Vagina (tissue), 2 donors: ENCODE measurements at places on chromosomes 16 and 17.

DNA sequence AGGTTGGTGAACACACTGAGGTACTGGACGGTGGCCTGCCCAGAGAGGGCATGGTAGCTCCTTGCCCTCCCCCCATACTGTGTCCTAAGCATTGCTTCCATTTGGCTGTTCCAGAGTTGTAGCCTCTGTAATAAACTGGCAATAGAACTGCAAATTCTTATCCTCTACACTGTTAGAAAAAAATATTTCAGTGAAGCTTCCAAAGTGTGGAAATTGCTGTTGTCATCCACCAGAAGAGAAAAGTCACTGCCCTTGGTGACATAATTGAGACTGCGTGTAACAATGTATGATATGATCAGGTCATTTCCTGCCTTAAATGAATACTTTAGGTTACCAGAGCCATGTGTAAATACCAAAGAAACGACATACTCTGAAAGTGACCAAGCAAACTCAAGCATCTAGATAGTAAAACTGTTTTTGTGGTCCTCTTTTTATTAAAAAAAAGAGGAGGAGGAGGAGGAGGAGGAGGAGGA lies 65.9 kb downstream of the CEP95 start:
- no peak for DNase-seq

DNA sequence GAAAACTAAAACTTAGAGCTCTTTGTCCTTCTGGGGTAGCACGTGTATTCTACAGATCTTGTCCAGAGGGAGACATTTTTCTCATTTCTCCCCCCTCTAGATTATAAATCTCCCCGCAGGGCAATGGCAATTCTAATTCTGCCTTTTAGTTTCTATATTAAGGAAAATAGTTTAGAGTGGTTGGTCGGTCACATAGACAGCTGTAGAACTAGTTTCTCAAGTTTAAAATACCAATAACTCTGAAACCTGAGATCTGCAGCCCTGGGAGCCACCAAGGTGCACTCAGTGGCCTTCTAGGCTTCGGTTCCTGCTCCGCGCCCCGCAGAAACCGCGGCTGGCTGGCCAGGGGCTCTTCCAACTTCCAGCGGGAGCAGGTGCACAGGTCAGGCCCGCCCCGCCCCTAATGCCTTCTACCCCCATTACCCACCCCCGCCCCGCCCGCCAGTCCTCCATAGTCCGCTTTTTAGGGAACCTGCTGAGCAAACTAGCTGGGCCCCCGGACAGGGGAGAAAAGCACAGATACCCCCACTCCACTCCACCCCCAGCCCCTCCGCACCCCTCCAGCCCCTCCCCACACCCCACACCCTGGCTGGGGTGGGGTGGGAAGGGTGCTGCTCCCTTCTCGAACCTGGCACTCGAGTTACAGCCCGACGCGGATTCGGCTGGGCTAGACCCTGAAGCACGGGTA lies 431 bp downstream of the SLFN11 start:
- no peak for DNase-seq

DNA sequence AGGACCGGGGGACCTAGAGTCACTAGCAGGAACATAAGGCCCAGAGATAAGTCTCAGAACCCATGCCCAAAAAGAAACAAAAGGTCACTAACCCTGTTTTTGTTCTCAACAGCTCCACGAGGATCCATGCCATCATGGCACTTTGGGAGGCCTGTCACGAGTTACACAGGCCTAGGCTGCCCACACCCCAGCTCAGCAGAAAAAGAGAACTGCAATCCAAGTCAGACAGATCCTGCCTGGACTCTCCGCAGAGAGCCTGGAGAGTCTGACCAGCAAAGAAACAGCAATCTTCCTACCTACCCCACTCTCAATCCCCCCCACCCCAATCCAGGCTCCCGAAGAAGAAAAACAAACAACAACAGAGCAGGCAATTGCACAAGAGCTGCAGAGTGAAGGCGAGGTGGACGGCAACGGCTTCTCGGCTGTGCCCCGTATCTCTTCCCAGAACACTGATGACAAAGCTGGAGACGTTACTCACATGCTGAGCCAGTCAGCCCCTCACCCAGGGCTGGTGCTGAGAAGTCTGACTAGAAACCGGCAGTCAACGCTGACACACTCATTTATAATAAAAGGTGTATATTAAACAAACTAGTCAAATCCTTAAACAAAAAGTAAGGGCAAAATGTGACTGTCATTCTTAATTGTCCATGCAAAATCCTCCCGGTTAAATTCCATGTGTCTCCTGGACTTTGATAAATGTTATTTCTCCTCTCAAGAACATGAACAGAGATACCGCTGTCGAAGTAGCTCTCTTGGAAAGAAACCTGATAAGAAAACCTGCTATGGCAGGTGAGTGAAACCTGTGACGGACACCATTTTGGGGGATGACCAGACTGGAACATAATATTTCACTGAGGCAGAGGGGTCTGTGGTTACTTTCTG lies 89.3 kb downstream of the SMG6 start:
- no peak for DNase-seq

GRCh38 chr17:15454346-15454745 lies 13.1 kb downstream of the CDRT4 start:
- DNase-seq: no peak

GRCh38 chr17:3722716-3723115 lies 987 bp upstream of the HASPIN start:
- no peak for DNase-seq

DNA sequence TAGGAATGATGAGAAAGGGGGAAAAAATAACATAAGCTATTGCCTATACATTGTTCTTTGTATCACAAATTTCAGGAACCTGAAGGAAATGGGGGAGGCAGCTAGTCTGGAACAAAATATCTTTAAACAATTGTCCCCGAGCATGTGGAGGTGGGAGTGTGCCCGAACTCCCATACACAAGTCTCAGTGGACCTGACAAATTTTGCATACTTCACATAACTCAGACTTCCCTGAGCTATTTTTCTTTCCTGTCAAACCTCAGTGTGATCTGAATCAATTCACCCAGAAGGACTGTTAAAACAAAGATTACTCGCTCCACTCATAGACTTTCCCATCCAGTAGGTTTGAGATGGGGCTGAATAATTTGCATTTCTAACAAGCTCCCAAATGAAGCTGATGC lies 1.6 kb upstream of the XPO6 start:
- DNase-seq: no peak

GRCh38 chr17:63290784-63291183 lies 155.3 kb downstream of the CYB561 start:
- no peak for DNase-seq

- no peak for DNase-seq
These were observed 53.0 kb upstream of the YPEL2 start for GRCh38 chr17:59278406-59278805.

- no peak for DNase-seq
These were observed 202.6 kb upstream of the MYOCD start for GRCh38 chr17:12463102-12463501.

GRCh38 chr17:3635474-3636153 lies 436 bp downstream of the SHPK start:
- DNase-seq: no peak

DNA sequence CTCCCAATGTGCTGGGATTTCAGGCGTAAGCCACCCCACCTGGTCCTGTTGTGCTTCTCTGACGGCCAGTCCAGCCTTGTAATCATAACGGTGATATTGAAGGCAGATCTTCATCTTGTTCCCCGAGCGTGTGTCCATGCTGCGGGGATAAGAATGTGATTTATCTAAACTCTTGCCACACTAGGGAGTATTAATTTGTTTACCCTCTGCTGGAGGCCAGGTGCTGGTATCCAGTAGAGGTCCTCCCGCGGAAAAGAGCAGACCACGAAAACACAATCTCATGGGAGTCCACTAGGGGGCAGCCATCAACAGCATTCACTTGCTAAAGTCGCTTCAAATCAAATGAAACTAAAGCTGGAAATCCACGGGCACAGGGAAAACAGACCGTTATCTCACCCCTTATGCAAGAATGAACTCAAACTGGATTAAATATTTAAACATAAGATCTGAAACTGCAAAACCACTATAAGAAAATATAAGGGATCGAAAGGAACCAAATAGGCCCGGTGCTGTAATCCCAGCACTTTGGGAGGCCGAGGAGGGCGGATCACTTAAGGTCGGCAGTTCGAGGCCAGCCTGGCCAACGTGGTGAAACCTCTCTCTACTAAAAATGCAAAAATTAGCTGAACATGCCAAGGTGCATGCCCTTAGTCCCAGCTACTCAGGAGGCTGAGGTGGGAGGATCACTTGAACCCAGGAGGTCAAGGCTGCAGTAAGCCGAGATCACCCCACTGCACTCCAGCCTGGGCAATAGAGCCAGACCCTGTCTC lies 22.3 kb upstream of the RBBP6 start:
- DNase-seq: no peak

GRCh38 chr16:80441935-80442334 lies 98.9 kb upstream of the DYNLRB2 start:
- DNase-seq: peak; percentile 25

DNA sequence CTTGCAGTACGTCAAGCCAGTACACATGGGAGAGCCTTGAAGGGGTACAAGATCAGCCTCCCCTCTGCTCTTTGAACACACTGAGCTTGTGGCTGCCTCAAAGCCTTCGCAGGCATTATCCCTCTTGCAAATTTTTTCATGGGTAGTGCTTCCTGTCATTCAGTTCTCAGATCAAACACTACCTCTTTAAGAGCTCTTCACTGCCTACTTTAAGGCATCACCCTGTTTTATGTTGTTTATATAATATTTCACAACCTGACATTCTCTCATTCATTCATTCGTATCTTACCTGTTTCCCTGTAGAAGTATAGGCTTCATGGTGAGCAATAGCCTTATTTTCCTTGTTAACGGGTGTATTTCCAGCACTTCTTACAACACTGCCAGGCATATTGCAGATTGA lies 269.1 kb downstream of the CDH13 start:
- no peak for DNase-seq

DNA sequence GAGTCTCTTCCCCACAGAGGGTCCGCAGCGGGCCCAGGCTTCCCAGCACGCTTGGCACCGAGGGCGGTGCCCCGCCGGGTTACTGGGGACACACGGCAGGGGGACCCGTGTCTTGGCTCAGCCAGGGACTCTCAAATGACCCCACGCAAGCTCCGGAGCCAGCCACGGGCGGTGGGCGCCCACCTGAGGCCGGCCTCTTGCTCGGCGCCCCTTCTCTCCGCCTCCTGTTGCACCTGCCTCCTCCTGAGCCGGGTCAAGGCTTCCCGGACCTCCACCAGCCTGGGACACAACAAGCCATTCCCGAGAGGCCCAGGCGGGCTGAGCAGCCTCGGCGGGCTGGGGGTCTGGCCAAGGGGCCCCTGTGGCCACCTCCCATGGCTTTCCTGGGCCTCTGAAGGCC lies 1.7 kb downstream of the CCDC154 start:
- DNase-seq: no peak

DNA sequence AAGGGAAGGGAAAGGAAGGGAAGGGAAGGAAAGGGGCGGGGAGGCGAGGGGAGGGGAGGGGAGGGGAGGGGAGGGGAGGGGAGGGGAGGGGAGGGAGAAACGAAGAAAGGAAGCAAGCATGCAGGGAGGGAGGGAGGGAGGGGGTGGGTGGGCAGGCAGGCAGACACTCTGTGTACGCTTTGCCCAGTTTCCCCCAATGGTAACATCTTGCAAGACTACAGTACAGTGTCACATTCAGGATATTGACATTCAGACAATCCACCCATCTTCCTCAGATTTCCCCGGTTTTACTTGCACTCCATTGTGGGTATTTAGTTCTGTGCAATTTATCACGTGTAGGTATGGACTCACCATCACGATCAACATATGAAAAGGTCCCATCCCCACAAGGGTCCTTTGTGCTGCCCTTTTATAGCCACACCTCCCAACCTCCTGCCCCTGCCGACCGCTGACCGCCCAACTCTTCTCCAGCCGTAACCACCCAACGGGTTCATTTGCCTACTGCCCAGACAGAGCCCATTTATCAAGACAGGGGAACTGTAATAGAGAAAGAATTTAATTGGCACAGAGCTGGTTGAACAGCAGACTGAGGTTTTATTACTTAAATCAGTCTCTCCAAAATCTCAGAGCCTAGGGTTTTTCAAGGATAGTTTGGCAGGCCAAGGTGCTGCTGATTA lies 91.4 kb upstream of the FA2H start:
- no peak for DNase-seq

DNA sequence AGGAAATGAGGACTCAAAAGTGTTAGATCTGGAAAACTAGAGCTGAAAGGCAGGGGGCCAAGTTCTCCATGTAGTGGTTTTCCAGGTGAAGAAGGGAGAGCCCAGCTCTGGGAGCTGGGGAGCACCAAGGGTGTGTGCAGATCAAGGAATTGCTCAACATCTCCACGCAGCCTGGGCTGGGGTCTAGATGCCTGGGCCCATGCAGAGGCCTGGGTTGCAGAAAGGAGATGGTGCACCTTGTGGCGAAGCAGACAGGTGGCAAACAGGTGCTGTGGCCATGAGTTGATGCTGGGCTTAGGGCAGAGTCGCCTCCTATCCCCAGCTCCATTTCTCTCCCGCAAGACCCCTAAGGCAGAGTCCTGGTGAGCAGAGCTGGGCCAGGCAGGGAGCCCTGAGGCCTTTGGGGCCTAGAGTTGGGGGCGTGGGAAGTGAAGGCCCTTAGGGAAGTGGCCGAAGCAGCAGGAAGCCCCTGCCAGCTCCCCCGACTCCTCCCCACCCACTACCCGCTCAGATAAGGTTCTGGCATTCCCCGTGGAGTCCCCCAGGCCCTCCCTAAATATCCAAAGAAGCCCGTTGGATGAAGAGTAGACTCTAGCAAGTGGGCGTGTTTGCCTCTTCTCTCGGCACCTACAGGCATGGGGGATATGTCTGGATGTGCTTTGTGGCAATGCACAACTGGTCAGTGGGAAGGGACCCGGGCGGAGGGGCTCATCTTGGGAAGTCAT lies 777 bp downstream of the FOXN1 start:
- no peak for DNase-seq

GRCh38 chr16:22946433-22946832 lies 132.5 kb downstream of the HS3ST2 start:
- no peak for DNase-seq
